Activated CD8-positive, alpha-beta memory T cell treated with anti-CD3 and anti-CD28 coated beads for 4 hours (primary cell): ENCODE measurements at places on chromosomes 7 and 10.

- DNase-seq: no peak
These were observed 1.4 kb upstream of the NKX1-2 start for GRCh38 chr10:124451276-124451675.

DNA sequence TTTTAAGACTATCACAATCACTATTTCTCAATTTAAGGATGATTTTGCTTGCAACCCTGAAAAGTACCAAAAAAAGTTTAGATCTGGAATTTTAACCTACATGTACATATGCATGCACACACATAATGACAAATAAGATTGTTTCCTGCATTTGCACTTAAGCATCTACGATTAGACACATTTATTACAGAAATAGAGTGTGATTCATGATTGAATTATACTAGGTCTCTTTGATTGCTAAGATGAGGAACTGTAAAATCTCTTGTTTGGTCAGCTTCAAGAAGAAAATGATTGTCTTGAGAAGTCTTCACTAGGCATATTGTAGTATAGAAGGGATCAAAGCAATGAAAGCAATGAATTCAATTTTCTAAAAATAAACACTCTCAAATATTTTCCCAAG, 185.9 kb upstream of the AGR3 start:
- no peak for DNase-seq

DNA sequence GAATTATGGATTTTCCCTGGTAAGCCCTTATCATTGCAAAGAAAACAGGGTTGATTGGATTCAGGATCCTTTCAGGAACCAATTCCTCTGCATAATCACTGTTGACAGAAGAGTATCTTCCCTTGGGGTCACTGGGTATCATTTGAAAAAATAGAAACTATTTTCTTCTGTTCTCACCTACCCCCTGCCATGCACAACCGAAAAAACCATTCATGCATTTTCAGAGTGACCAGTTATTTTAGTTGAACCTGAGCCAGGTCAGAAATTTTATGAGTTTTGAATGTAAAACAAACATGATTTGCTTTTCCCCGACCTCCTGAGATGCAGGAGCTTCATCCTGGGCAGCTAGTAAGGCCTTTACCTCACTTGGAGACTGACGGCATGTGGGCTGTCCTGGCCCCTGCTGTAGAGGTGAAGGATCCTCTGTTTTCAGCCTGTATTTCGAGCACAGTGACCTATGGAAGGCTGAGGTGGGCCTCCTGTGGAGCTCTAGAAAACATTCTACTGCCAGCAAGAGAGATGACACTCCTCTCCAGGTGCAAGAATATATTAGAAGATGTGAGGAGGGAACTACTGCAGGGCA, 30.1 kb downstream of the TMEM178B start:
- DNase-seq: no peak

- DNase-seq: no peak
These were observed 371.0 kb downstream of the NRG3 start for GRCh38 chr10:82245906-82246560.

- DNase-seq: no peak
These were observed 1.3 kb upstream of the SORCS3 start for GRCh38 chr10:104639590-104640338.

GRCh38 chr7:75715864-75716263, 22.9 kb downstream of the HIP1 start:
- no peak for DNase-seq

DNA sequence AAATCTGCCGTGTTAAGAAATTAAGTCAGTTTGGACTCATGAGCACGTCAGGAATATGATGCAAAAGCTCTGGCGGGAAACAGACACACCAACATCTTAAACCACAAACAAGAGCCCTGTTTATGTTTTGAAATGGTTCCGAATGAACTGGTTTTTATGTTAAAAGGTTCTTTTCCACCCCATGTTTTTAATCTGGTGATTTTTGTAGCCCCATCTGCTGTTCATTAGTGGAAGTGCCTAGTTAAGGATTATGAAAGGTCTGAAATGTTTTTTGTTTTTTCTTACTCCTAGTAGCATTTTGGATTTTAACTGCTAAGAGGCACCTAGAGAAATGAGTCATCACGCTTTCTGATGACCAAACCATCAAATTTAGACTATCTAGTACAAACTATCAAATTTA, 404.1 kb upstream of the MKI67 start:
- no peak for DNase-seq

GRCh38 chr10:44069573-44069972, 315.3 kb downstream of the CXCL12 start:
- no peak for DNase-seq

DNA sequence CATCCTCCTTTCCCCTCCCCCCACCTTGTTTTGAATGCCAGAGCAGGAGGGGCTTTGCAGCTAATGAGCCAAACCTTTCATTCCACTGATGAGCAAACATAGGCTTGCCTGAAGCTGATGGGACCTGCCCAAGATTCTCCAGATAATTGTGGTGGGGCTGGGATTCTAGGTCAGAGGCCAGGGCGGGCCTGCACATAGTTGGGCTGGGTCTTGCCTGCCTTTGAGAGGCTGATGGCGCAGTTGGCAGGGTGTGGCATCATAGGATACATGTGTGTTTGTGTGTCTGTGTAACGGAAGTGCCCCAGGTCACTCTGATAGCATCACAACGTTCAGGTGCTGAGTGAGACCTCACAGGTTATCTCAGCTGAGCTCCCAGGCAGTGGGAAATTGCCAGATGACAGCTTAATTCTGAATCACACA, 22.9 kb downstream of the BTBD16 start:
- DNase-seq: no peak

DNA sequence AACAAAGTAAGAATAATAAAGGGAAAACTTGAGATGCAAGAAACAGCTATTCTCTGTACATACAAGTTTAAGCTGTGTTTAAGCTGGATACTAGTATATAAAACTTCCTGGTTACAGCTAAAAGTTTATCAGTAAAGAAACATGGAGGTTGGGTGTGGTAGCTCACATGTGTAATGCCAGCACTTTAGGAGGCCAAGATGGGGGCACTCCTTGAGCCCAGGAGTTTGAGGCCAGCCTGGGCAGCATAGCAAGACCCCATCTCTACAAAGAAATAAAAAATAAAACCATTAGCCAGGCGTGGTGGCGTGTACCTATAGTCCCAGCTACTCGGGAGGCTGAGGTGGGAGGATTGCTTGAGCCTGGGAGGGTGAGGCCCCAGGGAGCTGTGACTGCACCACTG, 3.2 kb downstream of the RSU1 start:
- no peak for DNase-seq

- DNase-seq: no peak
These were observed 304.4 kb upstream of the LYZL1 start for GRCh38 chr10:28984431-28984830.

DNA sequence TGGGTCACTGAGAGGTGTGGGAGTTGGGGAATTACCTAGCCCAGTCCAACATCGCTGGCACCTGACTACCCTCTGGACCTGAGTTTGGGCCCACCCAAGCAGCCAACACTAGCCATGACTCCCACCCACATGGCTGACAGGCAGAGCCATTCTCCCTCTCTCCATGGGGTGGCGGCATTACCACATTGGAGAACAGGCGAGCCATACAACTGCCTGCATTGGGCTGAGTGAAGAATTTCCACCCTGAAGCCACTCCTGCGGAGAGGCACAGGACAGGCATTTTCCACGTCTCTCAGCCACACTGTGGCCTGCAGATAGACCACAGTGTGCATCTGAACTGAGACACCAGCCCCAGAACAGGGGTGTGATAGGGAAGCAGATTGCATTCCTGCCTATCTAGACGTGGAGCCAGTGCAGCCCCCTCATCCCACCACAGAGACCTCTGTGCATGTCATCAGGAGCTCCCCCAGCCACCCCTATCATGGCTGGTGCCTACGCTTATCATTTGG, 58.2 kb upstream of the ANTXRL start:
- peak; percentile 13 for DNase-seq

DNA sequence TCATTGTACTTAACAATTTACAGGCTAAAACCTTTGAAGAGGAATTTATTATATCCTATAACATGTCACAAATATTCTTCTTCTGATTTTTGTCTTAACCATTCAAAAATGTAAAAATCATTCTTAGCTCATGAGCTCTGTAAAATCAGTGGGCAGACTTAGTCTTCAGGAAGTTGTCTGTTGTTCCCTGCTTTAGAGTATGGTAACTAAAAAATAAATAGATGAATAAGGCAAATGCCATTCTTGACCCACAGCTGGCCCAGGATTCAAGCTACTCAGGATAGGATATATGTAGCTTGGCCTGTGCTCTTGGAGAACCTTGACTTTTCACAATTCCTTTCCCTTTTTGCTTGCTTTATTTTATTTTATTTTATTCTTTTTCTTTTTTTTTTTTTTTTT, 51.5 kb downstream of the LRRC4 start:
- no peak for DNase-seq

DNA sequence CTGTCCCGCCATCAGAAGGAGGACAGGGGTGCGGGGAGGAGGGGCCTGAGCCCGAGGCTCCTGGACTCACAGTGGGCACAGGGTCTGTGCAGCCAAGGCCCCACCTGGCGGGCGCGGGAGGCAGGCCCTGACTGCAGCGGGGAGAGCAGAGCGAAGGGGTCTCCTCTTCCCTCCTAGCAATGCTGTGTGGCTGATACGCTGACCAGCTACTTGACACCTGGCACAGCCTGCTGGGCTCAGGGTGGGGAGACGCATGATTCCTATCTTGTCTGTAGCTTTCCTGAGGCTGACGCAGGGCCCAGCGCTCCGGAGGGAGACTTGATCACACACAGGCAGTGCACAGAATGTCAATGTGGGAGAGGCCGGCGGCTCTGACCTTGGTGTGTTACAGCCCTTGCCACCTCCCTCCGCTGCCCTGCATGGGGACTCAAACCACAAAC, 174.9 kb downstream of the ELFN1 start:
- no peak for DNase-seq

DNA sequence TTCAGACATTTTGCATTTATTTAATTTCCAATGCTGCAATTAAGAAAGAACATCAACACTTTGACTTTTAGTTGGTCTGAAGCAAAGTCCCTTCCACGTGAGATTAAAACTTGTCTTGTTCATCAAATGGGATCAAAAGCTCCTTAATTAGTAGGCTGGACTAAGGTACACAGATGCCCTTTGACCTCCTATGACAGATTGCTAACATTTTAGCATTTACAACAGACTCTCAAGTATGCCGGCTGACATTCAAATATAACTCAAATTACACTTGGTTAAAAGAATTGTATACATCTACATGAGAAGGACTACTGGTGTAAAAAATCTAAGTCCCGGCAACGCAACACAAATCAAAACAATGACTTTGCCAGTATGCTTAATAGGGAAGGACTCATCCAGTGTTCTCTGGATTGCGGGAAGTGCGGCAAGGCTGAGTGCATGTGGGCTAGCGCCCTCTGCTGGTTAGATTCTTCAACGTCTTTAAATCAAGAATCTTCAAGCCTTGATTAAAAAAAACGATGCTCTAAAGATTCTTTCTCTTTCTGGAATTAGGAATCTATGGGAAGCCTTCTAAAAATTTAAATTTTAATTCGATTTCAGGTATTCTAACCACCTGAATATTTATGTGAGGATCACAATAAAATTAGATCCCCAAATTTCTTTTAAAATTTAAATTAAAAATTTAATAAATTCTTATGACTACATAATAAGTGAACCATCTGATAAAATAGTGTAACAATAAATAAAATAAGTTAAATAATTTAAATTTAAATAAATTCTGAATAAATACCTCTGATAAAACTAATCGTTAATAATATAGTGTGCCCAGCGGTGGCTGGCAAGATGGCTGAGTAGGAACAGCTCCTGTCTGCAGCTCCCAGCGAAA, 444.7 kb downstream of the DGKB start:
- DNase-seq: no peak

DNA sequence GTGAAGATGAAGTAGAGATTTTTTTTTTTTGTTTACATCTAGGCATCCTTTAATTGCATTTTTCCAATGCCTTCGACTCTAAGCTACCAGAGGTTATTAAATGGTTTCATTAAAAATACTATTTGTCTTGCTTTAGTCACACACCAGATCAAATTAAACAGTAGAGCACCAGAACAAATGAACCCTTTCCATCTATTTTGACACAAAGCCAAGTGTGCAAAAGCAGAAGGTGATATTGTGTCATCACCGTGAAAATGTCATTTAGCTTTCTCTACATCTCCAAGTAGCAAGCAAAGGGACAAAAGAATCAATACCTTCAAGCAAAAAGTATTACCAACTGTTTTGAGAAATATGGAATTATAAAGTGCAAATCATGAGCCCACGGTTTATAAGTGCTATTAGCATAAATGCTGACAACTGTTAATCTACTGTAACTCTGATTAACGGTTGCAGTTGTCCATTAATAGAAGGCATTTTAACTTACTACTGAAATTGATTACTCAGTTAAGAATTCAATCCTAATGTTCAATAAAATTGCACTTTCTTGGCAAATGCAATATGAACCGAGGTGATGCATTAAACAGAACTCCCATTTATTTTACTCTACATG, 49.1 kb downstream of the CTBP2 start:
- no peak for DNase-seq

DNA sequence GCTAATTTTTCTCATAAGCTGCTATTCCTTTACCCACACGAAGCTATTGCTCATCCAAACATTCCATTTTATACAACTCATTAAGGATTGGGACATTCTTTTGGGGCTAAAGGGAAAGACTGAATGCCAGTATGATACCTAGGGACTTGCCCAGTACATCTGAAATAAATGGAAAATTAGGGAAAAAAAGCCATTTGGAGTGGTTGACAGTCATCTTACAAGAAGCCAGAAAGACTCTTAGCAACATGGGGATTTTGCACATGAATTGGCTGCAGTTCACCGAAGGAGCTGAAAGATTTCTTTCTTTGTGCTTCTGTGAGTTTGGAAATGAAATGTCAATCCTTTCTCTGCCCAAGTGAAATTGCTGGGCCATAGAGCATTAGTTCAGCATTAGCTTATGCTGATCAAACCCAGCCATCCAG, 43.3 kb upstream of the MTURN start:
- no peak for DNase-seq

GRCh38 chr7:122199171-122199570, 55.1 kb upstream of the AASS start:
- no peak for DNase-seq

GRCh38 chr10:26781797-26782196, 79.0 kb downstream of the ABI1 start:
- no peak for DNase-seq

- no peak for DNase-seq
These were observed 100.1 kb downstream of the DNAJB6 start for GRCh38 chr7:157436763-157437480.

- DNase-seq: no peak
These were observed 24.3 kb downstream of the CBLL1 start for GRCh38 chr7:107768263-107768662.

DNA sequence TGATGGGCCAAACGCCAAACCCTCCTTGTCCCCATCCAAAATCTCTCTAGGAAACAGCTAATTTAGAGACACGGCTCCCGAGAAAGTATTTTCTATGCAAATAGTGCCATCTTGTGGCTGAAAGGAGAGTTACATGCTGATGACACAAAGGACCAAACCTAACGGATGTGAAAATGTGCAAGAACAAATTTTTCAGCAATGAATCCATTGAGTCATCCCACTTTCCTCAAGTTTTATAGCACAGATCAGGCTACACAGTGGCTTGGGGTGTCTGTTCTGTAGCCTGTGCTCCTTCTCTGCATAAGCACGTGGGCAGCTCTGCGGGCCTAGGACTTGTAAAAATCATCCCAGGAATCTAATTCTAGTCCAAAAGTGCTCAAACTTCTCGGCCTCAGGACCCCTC, 154.8 kb upstream of the PRR15 start:
- DNase-seq: peak; percentile 33

GRCh38 chr10:116752563-116752962, 10.2 kb upstream of the HSPA12A start:
- no peak for DNase-seq

- DNase-seq: no peak
These were observed 10.3 kb upstream of the AGR3 start for GRCh38 chr7:16891874-16892643.
